ENCODE measurements at places on chromosomes 12 and 14.

DNA sequence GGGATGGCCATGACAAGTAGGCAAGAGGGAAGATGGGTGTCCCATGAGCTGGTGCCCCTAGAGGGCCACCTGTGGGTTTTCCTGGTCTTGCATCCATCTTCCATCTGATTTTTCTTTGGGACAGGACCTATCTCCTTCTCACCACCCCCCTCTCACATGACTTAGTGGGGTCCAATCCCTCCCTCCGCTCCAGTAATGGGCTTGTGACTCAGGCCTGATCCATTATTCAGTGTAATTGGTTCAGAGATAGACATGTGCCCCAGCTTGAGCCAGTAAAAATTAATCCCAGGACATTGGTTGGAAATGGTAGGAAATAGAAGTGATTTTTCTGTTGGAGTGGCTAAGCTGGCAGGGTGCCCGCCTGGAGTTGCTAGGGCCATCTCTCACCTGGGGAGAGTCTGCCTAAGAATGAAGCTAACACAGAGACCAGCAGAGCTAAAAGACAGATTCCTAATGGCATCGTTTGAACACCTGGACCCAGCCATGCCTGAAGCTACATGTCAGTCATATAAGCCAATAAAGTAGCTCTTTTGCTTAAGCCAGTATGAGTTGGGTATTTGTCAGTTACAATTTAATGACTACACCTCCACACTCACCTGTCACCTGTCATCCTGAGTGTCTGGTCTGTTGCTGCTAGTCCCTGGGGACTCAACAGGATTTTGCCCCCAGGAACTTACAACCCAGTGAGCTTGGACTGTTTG, 14.7 kb downstream of the RASAL1 start:
- DNase-seq = no peak

DNA sequence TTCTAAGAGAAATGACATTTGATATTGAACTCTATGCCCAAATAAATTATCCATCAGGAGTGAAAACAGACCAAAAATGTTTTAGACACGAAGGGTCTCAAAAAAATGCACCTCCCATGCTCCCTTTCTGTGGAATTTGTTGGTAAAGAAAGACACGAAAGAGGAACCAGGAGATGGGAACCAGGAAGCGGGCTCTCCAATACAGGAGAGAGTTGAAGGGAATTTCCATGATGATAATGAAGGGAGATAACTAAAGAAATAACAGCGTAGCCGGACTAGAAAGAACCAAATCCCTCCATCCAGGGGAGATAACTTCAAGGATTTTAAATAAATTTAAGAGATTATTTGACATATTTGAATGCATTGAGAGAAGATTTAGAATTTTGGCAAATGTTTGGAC, 183.0 kb downstream of the DUSP6 start:
- no peak for DNase-seq

GRCh38 chr12:108518101-108518715, 3.1 kb downstream of the FICD start:
- no peak for DNase-seq

- DNase-seq = no peak
These were observed 280.3 kb downstream of the AKAP6 start for GRCh38 chr14:32609388-32609787.

DNA sequence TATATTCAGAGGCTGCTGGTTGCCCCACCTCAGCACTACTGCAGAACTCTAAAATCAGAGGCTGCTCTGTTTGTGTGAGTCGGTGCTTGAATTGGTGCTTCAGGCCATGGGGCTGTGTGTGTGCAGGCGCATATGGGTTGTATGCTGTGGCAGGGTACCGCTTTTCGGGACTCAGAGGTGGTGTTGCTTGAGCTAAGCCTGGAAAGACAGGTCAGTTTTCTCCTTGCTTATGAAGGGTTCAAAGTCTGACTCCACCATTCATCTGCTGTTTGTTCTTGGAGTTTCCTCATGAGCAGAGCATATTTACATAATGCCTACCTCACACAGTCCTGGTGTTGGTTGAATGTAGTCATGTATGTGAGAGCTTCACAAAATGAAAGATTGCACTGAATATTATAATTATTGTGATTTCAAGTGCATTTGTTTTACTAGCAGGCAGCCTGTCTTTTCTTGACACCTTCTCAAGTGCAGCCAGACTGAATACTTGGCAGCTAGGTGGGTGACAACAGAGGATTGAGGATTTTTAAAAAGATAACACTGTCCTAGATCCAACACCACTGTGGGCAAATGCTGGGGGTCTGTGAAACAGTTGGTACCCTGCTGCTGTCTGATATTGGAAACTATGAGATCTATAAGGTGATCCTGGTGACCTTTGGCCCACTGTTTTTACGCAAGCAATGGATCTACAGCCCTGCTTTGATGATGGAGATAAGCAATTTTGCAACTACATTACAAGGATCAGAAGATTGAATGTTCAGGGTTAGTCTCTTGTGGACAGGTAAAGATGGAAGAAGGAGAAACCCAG, 1.0 kb upstream of the ANG start:
- DNase-seq = no peak

DNA sequence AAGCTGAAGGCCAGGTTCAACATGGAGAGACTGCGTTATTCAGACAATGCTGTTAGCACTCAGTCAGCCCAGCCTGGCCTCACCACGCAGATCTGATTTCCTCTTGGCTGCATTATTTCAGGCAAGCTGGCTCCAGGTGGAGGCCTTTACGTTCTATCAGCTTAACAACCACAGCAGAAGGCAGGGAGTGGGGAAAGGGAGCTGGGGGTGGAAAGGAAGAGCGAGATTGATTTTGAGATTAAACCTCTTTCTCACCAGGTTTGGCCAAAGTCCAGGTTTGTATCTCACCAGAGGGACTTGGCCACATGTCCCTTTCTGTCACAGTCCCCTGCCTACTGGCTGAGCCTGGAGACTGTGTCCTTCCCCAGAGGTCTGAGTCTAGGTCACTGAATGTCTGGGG, 543.7 kb upstream of the TMEM132C start:
- DNase-seq = no peak

DNA sequence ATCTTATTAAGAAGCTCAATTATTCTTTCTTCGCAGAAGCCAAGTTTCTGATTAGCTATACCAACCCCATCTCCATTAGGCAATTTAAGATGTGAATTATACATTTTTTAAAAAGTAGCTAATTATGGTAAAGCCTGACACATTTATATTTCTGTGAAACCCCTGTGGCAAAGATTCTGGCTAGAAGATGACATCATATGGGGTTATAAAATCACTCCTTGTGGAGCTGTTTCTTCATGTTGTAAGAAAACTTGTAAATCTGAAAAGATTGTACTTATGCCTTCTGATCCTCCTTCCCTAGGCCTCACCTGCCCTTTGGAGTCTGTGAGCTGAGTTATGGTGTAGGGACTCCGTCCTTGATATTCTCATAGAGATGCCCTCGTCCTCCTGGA, 78.1 kb downstream of the CHST11 start:
- no peak for DNase-seq

DNA sequence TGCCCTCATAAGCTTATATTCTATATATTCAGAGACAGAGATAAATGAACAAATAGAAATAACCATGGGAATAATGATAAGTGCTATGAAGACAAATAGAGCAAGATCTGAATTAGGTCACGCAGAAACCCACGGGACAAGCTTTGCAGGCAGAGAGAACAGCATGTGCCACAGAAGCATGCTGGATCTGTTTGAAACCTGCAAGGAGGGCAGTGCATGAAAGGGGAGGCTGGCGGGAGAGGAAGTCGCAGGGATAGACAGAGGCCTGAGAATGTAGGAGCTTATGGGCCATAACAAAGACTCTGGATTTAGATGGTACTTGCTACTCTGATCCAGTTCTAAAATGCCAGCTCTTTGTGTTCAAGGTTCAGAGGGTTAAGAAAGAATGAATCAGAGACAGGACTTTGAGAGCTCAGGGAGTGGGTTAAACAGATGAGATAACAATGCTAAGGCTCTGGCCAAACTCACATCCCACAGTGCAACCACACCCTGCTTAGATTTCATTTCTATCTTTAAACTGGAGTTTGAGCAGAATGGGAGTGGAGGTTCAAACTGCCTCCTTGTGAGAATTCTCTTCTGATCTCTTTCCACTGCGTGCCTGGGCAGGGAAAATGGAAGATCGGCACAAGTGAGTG, 49.2 kb upstream of the PPP1R12A start:
- peak; percentile 34 for DNase-seq

DNA sequence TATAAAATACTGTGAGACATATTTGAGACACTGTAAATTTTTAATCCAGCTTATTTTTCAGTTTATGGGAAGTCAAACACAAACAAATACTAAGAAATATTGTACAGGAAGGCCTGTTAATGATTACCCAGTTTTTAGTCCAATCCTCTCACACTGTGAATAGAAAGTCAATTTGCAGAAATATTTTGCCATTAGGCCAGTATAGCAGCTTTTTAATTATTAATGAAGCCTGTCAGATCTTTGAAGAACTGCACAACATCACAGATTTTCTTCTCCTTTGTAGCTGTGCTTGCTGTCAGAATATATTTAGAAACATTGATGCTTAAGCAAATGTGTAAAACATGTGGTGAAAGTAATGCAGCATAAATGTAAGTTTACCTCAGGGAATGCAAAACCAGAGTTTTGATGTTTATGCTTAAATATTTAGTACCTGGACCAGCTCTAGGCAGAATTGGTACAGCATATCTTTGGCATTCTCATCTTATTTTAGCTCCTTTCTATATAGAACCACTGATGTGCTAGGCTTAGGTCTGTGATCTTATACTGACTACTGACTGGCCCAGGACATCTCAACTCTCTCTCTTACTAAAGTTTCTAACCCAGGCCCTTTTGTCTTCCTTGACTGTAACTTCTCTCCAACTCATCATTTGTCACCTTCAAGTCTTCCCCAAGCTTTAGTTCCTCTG, 230.8 kb upstream of the NAV3 start:
- no peak for DNase-seq

- no peak for DNase-seq
These were observed 185.5 kb upstream of the ATP2B1 start for GRCh38 chr12:89893972-89894706.

DNA sequence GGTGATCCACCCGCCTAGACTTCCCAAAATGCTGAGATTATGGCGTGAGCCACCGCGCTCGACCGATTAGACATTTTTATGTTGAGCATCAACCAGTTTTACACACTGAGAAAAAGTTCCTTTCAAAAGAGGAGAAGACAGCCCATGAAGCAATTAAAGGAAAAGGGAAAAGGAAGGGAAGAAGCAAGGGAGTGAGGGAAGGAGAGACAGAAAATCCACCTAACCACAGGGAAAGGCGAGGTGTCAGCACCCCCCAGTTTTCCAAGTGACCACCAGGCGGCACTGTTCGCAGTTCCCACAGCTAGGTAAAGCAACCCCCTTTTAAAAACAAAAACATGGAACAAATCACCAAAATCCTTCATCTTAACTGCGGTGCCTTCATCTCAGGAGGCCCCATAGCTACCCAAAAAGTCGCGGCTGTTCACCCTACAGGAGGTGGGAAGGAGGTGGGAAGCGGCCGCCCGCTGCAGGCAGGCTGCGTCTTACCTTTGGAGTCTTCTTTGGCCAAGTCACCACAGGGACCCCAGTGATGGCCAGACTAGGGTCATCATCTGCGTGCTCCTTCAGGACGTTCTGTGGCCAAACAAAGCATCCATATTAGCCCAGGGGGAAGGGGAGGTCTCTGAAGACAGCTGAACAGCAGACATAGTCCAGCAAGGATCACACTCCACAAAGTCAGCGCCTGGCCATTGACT, 86.6 kb downstream of the KDM2B start:
- peak; percentile 57 for DNase-seq

DNA sequence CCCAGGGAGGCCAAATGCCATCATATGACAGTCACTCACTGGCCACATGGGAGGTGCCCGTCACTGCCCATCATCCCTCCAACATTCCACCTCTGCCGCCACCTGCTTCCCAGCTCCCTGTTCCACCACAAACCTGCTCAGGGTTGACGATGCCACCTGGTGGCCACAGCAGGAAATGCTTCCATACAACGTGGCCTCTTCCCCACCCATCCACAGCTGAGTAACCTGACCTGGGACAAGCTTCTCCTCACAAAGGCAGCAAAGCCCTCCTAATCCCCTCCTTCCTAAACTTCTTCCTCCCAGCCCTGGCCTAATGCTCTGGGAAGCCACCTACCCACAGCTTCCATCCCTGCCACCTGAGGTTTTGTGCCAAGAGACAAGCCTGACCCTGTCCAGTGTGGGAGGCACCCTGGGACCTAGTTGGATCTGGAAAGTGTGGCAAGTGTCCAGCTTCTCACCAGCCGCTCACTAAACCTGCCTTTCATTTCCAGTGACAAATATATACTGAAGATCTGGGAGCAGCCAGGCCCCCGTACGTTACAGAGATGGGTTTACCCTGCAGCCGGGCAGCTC, 4.3 kb downstream of the DEGS2 start:
- no peak for DNase-seq
